ENCODE measurements at places on chromosomes 12 and 14.

- DNase-seq, result peak; percentile 69
These were observed 204.3 kb downstream of the TTC7B start for GRCh38 chr14:90611936-90612335.

DNA sequence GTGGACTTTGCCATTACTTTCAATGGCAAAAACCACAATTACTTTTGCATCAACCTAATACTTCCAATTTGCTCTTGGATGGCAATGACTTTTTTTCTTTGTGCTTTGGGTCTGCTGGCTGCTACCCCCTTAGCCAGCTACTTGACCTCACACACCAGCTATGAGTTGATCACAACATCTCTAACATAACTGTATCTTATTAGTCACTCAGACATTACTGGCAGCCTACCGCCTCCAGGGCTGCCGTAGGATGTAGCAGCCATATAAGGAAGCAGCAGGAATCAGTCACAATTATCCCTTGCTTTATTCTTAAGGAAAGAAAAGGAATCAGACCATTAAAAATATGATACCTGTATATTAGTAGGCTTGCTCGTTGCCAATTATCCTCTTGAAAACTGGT lies 260.5 kb downstream of the ADAMTS20 start:
- DNase-seq, result peak; percentile 26

- no peak for DNase-seq
These were observed 99.2 kb downstream of the PIWIL1 start for GRCh38 chr12:130436741-130437501.

DNA sequence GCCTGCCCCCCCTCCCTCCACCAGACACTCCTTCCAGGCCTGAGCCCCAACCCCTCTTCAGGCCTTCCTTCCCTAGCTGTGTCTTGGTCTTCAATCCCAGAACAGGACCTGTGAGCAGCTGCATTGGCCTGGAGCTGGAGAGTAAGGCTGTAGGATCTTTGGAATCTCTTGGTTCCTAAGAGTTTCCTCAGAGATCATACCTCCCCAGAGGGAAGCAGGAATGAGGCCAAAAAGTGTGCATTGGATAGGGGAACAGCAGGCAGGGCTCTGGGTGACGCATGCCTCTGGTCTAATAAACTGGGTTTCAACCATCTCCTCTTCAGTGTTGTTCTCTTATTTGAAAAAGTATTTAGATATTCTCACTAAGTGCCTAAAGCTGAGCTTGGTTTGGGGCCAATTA lies 1.8 kb upstream of the SMARCD1 start:
- DNase-seq, result no peak

DNA sequence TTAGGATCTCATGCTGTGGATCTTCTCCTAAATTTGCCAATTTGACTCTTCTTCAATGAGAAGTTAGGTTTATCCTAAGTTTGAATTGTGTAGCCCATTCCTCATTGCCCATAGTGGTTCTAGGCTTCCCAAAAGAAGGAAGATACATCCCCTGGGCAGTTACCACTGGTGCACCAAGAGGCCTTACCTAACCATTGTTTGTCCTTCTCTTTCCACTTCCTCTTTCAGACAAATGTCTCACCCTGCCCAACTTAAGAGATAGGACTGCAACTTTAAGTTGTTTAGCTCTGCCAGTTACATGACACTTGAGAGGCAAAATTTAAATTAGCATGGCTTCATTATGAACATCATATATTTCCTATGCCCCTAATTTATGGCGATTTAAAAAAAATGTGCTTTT lies 9.4 kb upstream of the KCNH3 start:
- DNase-seq, result no peak

DNA sequence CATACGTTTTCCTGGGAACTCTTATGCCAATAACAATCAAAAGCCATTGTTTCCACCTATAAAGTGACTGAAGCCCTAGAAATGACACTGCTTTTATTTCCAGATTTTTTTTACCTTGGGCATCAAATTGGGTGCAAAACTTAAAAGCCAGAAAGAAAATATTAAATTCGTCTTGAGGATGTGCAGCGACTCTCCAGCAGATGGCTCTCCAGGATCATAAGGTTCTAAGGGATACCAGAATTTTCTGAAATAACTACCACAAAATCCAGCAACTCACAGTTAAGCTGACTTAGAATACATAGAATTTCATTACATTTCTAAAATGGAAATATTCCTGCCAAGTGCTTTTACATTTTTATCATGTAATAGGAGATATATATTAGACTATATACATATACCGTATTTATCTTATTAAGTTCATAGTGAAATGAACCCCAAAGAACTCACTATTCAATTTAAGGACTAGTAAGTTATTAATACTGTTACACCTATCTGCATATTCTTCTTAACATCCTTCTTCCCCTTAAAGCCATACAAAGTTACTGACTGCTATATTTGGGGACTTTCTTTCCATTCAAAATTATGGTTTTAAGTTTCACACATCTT lies 44.0 kb downstream of the ARMH4 start:
- peak; percentile 56 for DNase-seq

GRCh38 chr14:95502381-95502950 lies 14.0 kb downstream of the SYNE3 start:
- DNase-seq, result no peak

DNA sequence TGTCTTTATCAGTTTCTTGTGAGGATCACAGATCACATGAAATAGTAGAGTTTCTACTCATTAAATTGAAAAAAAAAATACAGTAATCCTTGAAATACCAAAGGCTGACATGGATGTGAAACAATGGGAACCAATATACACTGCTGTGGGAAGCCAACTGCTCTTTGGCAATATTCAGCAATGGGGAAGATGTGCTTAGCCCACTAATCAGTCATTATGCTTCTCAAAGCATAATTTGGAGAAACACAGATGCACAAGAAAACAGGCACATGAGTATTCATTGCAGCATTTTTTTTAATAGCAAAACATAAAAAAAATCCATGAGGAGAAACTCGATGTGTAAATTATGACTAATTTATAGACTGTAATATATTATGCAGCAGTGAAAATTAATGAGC lies 40.6 kb downstream of the A2M start:
- no peak for DNase-seq

- no peak for DNase-seq
These were observed 374.7 kb downstream of the ALG10 start for GRCh38 chr12:34396861-34397590.

DNA sequence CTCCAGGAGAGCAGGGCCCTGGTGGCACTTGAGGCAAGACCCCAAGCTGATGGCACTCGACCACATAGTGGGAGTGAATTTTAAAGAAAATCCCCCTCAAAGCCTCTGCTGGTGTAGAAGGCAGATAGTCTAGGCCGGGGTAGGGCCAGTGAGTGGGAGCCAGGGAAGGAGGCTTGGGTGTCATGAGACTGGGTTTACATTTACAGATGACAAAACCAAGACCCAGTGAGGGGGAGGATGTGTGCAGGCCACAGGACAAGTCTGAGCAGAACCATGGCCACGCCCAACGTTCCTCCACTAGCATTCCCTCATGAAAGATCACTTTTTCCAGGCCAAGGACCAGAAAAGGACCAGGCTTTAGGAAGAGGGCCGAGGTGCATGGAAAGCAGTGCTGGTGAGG lies 42.0 kb downstream of the EVL start:
- no peak for DNase-seq

- DNase-seq, result no peak
These were observed 40.6 kb downstream of the ANO2 start for GRCh38 chr12:5904441-5904840.

DNA sequence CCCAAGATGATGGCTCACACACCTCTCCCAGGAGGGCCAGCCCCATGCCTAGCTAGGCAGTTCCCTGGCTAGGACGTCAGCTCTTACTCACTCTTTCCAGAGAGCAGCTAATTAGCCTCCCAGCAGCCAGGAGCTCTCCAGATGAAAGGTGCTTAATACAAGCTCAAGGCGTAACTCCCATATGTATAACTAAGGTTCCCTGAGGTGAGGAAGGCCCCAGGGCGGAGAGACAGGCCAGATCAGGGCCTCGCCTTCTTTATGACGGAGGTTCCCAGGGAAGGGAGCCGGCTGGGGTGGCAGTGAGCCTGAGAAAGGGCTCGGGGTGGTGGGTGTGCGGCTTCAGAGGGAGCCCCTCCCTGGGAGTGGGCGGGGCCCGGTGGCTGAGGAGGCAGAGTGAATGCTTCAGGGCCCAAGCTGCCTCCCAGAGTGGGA lies 26.4 kb upstream of the ZFP36L1 start:
- DNase-seq, result no peak

- no peak for DNase-seq
These were observed 7.4 kb downstream of the GLIPR1L1 start for GRCh38 chr12:75341873-75342272.

DNA sequence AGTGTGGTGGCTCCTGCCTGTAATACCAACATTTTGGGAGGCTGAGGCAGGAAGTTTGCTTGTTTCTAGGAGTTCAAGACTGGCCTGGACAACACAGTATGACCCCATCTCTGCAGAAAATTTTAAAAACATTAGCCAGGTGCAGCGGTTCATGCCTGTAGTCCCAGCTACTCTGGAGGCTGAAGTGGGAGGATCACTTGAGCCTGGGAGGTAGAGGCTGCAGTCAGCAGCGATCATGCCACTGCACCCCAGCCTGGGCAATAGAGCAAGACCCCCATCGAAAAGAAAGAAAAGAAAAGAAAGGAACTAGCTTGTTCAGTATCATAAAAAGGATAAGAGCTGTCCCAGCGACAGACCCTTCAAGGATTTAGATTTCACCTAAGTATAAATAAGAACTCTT lies 18.1 kb upstream of the PWP1 start:
- DNase-seq, result no peak

- peak; percentile 8 for DNase-seq
These were observed 114.1 kb upstream of the BTG1 start for GRCh38 chr12:92259696-92260251.

DNA sequence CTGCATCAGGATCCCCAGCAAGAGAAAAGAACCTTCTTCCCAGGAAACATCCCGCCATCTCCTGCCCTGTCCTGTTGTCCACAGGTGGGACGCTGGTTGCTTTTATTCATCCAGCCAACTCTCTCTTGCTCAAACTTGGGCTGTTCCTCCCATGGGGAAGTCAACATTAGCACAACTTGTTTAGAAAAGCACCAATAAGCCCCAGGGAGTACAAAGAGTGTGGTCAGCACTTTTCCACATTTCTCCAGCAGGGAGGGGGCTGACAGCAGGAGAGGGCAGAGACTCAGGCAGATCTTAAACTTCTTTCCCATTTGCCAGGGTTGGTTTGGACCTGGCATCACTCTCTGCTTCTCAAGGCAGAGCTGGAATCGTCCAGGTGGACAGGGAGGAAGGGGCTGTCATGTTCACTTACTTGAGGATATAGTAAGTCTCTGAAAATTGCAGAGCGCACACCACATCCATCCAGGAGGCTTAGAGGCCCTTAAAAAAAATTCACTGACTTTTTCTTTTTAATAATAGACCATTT lies 74.9 kb downstream of the RBM19 start:
- no peak for DNase-seq

DNA sequence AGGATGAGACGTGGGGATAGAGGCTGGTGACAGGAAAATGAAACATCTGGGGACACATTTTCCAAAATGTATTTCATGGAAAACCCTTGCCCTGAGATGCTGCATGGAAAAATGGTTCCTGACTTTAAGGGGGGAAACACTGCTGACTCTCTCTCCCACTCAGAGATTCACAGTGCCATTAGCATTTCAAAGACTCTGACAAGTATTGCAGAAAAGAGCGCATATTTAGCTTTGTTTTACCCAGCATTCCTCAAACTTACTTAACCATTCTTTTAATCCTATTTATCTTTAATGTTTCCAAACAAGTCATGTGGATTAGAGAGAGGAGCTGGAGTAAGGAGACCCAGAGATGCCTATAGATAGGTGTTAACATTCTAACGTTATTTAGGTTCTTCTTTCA lies 141.8 kb upstream of the DYRK2 start:
- DNase-seq, result no peak

DNA sequence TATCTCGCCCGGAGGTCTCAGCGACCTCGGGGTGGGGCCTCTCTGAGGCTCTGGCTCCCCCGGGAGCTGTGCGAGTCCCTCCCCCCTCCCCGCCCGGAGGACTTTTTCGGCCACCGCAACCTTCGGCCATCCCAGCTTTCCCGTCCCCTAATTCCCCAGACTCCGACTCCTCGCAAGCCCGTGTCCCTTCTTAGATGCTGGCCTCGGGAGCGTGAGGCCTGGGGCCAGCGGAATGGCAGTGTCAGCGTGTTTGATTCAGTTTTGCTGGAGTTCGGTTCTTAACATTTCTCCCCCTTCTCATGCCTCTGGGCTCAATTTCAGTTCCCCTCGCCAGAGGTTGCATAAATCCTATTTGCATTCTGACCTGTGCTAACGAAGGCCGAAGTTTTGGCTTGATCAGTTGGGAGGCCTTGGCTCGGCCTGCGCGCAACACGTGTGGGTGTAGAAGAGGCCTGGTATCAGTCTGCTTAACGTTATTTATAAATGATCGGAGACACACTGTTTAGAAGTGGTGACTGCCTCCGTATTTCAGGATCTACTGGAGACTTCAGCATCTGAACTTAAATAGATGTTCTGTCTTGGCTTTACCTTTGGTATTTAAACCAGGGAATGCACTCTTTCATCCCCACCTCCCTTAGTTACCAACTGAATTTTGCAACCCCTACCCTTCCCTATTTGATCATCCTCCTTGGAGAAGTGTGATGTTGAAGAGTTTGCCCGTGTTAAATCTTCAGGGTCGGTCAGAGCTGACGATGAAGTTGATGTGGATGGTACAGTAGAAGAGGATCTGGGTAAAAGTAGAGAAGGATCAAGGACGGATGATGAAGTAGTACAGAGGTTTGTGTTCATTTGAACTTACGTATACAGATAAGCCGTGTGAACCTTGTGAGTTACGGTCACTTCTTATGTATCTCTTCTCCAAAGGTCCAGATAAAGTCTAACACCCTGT lies 851 bp downstream of the HSP90B1 start:
- peak; percentile 13 for DNase-seq

- no peak for DNase-seq
These were observed 160.1 kb downstream of the FOXN3 start for GRCh38 chr14:89256951-89257350.

DNA sequence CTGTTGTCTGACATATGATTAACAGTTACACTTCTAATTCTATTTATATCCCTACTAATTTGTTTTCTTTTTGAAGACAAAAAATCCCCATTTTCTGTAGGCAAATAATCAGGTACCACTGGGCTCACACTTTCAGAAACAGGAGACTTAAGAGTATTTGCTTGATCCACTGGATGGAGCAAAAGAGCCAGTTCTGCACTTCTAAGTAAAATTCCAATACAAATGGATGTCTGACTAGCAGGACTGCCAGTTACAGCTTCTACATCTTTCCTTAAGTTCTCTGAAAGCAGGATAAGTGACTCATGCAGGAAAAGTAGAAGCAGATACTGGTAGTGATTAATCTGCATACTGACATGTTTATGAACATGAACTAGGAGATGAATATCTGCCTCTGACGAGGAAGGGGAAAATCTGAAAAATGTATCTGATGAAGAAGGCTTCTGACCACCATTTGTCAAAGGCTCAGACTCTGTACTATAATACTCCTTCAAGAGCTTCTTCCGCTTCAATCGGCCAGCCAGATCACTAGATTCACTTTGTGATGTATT lies 73.8 kb upstream of the ANKS1B start:
- peak; percentile 82 for DNase-seq

GRCh38 chr14:93136009-93136408 lies 20.3 kb upstream of the ITPK1 start:
- no peak for DNase-seq
